Transverse colon (tissue), 4 donors: ENCODE measurements at places on chromosomes 4 and X.

GRCh38 chr4:73099143-73099542 lies 29.6 kb upstream of the COX18 start:
- no peak for DNase-seq

DNA sequence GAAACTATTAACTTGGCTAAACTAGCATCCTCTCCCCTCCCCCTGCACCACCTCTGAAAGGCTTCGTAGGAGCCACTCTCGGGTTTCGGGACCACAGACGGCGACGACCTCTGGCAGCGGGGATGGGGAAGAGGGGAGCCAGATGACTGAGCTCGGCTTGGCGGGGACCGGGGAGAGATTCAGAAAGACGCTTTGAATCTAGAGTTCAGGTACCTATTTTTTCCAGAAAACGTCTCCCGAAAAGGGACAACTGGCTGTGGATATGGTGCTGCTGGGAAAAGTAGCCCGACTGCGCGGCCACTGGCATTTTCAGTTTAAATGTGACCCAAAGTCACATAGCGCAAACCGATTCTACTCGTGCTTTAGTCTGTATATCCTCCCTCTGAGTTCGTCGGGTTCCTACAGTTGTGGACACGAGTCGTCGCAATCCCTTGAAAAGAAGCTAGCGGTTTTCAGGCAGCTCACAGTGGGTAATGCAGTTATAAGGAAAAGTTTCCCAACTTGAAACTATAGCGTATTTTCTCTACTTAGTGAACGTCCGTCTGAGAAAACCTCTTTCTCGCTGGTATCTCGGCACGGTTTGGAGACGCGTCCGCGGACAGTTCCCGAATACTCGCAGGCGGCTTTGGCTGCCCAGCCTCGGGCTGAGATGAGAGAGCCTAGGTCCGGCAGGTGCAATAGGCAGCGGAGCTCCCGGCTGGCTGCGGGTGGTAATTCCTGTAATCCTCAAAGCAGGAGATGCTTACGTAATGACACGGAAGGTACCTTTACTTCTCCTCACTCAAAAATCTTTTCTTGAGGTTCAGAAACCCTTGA lies 1.3 kb downstream of the PARM1 start:
- DNase-seq: peak; percentile 54

- DNase-seq: no peak
Measured at GRCh38 chr4:114527637-114528036, 71.0 kb upstream of the UGT8 start.

- DNase-seq: no peak
Measured at GRCh38 chrX:133213117-133213516, 5.0 kb downstream of the TFDP3 start.

GRCh38 chr4:153365003-153365402 lies 20.5 kb downstream of the MND1 start:
- DNase-seq: no peak
